A172 (cell line): ENCODE measurements at places on chromosomes 3 and 15. TPM values are rescaled to one million over a fixed set of nuclear protein-coding genes. Genes with fewer than 3 reads are reported as not detected.
A peak's percentile ranks its signal among the peaks of the same experiment; 100 is the strongest.

LSM3 gene
- total RNA-seq, result 45.3 and 49.4 TPM in 2 replicates

CCRL2 gene
- total RNA-seq, result 0.72 TPM in 1 of 2 replicates, not detected in the other

GOLGA6B gene
- total RNA-seq, result not detected in 2 replicates

ONECUT1 gene
- total RNA-seq, result 0.05 TPM in 1 of 2 replicates, not detected in the other

ARNT2 gene
- total RNA-seq, result 14.2 and 18.5 TPM in 2 replicates

ST6GAL1 gene
- total RNA-seq, result 5.3 and 9.4 TPM in 2 replicates

ALDH1L1 gene
- total RNA-seq, result 0.50 TPM in 1 of 2 replicates, not detected in the other

GP5 gene
- 0.02 and 0.10 TPM in 2 replicates for total RNA-seq

DNA sequence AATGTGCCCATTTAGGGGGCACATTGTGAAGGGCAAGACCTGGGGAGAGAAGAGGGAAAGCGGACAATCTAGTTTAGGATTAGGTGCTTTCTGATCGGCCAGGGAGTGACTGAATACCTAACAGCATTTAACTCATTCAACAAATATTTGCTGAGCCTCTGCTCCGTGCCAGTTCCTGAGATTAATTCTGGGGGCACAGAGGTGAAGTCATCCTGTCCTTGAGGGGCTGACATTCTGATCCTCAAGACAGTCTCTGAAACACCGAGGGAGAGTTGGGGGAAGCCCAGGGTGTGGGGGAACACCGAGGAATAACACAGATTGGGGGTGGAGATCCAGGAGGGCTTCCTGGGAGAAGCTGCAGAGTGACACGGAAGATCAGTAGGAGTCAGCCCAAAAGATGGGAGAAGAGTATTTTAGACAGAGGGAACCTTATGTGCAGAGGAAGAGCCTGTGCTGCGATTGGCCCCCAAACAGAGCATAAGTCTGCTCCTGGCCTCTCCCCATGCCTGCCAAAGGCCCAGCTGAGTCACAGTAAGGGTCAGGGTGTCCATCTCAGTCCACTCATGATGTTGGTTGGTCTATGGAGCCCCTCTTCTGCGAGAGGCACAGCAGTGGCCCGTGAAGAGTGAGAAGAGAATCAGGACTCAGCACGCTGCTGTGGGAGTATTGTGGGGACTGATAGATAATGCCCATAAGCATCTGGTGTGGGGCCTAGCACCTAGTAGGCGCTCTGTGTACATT is 60.2 kb downstream of the AMOTL2 start:
- DNase-seq, result peak; percentile 51

DNA sequence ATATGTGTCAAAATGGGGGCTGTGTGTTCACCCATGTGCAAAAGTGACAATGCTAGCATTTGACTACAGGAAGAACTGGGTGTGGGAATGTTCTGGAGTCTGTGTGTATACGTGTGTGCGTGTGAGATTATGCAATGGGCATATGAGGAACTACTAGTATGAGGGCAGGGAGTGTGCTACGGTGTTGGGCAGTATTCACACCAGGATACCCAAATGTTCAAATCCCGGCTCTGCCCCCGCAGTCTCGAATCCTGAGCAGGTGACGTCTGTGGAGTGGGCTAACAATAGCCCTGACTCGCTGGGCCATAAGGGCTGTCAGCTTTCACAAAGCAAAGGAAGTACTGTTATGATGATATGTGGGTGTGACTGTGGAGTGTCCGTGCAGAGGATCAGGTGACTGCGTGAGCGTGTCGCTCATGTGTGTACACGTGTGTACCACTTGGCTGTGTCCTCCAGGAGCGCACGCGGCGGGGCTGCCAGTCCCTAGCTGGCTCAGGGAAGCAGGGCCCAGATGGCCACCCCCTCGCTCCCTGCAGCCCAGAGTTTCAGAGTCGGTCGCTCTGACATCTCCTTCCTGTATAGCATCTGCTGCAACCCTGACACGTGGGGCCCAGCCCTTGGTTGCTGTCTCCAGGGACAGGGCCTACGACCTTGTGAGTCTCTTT is 27.2 kb downstream of the IQSEC1 start:
- no peak for DNase-seq

- no peak for DNase-seq
Observed at GRCh38 chr3:147680837-147681483, 271.8 kb downstream of the ZIC1 start.

- DNase-seq, result no peak
Observed at GRCh38 chr15:29376590-29376989, 107.0 kb upstream of the NSMCE3 start.

DNA sequence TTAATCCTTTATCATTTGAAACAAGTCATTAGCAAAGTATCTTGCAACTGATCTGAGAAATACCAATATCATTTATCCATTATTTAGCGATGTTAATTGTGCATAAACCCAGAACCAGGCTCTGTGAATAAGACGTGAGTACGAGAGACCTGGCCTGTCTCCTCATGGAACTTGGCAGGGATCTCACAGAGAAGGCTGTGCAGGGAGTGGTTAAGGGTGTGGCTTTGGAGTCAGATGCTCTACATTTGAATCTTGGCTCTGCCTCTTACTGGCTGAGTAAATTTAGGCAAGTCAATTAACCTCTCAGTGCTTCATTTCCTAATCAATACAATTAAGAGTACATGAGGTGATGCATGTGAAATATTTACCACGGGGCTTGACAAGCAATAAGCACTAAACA is 39.9 kb upstream of the TBL1XR1 start:
- DNase-seq, result no peak

DNA sequence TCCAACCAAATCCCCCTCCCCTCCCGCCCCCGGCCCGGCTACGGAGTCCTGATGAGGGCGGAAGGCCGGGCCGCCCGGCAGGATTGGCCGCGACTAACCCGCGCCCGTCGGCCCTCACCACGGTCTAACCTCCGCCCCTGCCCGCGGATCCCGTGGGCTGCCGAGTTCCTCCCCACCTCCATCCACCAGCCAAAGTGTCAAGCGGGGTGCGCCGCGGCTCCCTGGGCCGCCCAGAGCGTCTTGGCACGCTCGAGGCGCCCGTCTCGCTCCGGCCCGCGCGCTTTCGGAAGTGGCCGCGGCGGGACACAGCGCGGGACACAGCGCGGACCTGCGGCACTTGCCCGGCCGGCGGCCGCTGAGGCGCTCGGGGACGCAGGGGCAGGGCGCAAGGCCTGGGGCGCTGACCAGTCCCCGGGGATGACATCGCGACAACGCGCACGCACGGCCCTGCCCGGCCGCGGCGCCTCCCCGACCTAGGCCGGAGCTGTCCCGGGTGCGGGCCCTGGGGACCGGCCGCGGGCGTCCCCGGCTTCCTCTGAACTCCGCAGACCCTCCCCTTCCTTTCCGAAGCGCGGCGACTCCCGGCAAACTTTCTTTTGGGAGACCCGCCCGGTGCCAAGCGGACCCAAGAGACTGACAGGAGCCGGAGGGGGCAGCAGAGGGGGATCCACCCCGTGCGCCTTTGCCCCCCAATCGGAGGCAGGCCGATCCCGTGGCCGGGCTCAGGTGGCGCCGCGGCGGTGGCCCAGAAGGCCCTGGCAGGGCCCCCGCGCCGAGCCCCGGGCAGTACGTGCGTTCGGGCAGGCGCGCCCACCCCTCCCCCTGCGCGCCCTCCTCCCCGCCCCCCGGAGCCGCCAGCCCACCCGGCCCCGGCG is 112.8 kb upstream of the ICE2 start:
- no peak for DNase-seq

GRCh38 chr15:58564981-58565380 is 133.2 kb downstream of the LIPC start:
- no peak for DNase-seq

DNA sequence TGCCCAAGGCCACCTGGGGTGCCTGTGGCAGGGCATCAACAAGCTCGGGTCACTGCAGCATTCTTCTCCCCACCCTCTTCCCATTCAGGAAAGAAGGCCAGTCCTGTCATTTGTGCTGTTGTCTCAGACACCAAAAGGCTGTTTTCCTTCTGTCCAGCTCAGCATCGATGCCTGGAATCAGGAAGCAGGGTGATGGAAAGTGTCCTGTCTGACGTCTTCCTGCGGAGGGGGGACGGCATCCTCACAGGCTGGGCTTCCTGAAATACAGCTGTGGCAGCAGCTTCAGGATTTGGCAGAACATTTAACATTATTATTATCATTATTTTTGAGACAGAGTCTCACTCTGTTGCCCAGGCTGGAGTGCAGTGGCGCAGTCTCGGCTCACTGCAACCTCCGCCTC is 33.0 kb upstream of the ANKDD1A start:
- DNase-seq, result no peak

GRCh38 chr15:63835211-63835568 is 1.4 kb upstream of the HERC1 start:
- DNase-seq, result no peak

GRCh38 chr15:52337198-52337853 is 41.7 kb upstream of the MYO5C start:
- DNase-seq, result peak; percentile 57

DNA sequence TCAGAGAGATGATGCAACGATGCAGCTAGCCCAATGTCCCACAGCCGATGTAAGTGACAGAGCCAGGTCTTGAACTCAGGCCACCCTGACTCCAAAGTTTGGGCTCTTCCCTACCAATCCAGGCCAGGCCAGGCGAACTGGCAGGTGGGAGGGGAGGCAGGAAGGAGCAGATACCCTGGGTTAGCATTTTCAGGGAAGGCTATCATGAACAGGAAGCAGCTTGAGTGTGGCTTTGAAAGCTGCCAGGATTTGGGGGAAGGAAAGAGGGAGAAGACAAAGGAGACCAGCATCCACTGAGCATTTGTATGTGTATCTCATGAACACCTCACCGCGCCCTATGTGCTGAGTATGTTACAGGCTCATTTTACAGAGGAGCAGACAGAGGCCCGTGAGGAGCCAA is 38.8 kb downstream of the LMCD1 start:
- no peak for DNase-seq

DNA sequence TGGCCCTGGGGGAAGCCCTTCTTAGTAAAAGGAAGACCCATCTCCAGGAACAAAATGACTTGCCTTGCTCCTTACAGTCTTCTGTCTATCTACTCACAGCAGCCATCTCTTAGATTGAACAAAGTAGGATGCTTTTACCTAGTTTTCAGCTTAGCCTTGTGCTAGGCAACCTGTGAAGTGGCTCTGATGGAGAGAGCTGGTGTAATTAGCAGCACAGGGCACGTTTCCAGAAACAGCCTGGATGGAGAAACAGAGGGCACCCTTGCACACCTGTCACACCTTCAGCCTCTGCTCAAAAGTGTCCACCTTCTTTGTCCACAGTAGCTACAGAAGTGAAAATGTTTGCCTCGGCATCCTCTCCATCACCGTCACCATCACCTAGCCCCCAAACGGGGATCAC is 292.9 kb downstream of the RORA start:
- no peak for DNase-seq

GRCh38 chr15:57090496-57090859 is 172.0 kb downstream of the TCF12 start:
- no peak for DNase-seq

DNA sequence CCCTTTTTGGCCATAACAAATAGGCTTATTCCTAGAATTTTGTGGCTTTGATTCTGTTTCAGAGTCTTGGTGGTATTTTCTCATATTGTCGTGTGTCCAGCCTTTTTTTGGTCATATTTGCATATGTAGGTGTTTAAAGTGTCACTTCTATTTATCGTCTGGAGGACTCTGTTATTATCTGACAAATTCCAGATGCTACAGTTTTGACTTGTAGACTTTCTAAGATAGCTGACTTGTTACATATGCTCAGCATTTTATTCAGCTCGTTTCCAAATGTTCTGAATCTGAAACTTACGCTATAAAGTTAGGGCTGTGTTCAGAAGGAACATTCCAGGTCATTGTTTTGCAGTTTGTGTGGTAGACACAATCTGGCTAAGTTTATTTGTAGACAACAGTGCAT is 1.9 kb downstream of the PPP4R2 start:
- DNase-seq, result no peak

GRCh38 chr3:151918253-151919029 is 45.0 kb downstream of the SUCNR1 start:
- peak; percentile 76 for DNase-seq

- no peak for DNase-seq
Observed at GRCh38 chr15:99669250-99669649, 64.0 kb downstream of the LYSMD4 start.

- peak; percentile 63 for DNase-seq
Observed at GRCh38 chr3:184540777-184541681, 20.6 kb upstream of the EPHB3 start.

GRCh38 chr3:170350515-170351413 is 6.8 kb upstream of the SKIL start:
- no peak for DNase-seq

DNA sequence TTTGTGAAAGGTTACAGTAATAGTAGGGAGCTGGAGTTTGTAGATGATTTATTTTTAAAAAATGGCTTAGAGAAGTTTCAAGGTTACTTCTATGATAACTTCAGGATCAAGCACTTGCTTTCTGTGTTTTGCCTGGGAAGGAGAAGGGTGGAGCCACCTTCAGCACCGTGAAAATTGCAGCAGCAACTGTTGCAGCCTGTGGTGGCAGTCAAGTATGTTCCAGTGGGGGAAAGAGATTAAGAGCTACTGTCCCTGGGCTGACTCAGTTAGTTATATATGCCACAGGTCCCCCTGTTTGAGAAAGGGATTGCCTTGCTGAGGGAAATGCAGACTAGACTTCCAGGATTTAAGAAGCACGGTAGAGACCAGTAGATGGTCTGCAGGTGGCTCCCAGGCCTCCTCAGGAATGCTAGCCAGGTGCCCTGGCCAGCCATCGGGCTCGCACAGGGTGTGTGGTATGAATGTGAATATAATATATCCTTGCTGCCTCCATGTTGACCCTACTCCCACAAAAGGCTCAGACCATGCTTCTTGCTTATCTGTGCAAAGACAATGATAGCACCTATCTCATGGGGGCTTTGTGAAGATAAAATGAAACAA is 389.5 kb downstream of the CACNA2D3 start:
- DNase-seq, result no peak

GRCh38 chr15:67124911-67125588 is 59.6 kb downstream of the SMAD3 start:
- no peak for DNase-seq

GRCh38 chr3:165549665-165550064 is 287.6 kb downstream of the BCHE start:
- no peak for DNase-seq

DNA sequence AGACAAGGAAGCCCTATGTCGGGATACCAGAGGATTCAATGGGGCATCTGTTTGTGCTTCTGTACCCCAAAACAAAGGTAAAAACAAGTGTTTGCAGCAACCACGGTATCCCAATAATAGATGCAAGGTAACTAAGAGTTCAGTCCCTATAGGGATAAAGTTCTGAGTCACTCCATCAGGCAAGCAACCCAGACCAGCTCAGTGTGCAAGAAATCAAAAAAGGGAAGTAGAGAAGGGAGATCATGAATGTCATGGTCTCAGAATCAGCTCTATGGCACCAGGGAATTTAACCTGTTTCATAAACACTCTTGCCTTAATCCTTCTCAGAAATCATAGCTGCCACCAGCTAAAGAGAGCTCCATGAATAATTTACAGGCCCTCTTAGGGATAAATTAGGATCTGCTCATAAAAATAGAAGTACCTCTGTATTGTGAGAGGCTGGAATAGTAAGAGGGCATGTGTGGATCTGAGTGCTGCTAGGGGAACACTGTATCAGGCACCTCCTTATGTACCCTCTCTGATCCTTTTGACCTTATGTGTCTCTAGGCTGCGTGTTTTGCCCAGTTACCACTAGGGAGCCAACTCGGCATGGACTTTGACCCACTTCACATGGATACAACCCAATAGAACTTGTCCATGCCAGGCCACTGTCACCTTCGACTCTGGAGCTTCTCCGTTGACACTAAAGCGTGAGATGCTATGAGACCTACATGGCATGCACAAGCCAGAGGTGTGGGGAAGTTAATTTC is 754.6 kb downstream of the AGBL1 start:
- no peak for DNase-seq

- no peak for DNase-seq
Observed at GRCh38 chr3:61946570-61947324, 385.4 kb downstream of the PTPRG start.
